Pancreas (tissue), 10 donors: ENCODE measurements at places on chromosomes 6 and 20. TPM values are rescaled to one million over a fixed set of nuclear protein-coding genes. Genes with fewer than 3 reads are reported as not detected.

FOXC1 gene
- 0.99 TPM for polyA plus RNA-seq

ERVFRD-1 gene
- not detected for polyA plus RNA-seq

KCNQ5 gene
- polyA plus RNA-seq: 0.07 TPM

ASCC3 gene
- 4.4 TPM for polyA plus RNA-seq

NPEPL1 gene
- polyA plus RNA-seq: 73.8 TPM

PDYN gene
- polyA plus RNA-seq: not detected

LY6G6F gene
- not detected for polyA plus RNA-seq

TAAR8 gene
- not detected for polyA plus RNA-seq

ZNF217 gene
- polyA plus RNA-seq: 5.1 TPM

OR2H2 gene
- not detected for polyA plus RNA-seq

ADGRB3 gene
- polyA plus RNA-seq: 0.26 TPM

CFB gene
- 101 TPM for polyA plus RNA-seq

C2 gene
- 0.63 TPM for polyA plus RNA-seq

SLC22A2 gene
- not detected for polyA plus RNA-seq

C6orf141 gene
- polyA plus RNA-seq: 21.1 TPM

ID4 gene
- 12.4 TPM for polyA plus RNA-seq

OR11A1 gene
- polyA plus RNA-seq: not detected

SMLR1 gene
- 0.05 TPM for polyA plus RNA-seq

MATN4 gene
- 1.5 TPM for polyA plus RNA-seq

C20orf141 gene
- not detected for polyA plus RNA-seq

IL17A gene
- not detected for polyA plus RNA-seq

PTGIS gene
- polyA plus RNA-seq: 1.6 TPM

FABP7 gene
- not detected for polyA plus RNA-seq

RBPJL gene
- polyA plus RNA-seq: 1,163 TPM

FKBP1A gene
- polyA plus RNA-seq: 62.1 TPM
